ENCODE measurements at places on chromosomes 1 and 21.

DNA sequence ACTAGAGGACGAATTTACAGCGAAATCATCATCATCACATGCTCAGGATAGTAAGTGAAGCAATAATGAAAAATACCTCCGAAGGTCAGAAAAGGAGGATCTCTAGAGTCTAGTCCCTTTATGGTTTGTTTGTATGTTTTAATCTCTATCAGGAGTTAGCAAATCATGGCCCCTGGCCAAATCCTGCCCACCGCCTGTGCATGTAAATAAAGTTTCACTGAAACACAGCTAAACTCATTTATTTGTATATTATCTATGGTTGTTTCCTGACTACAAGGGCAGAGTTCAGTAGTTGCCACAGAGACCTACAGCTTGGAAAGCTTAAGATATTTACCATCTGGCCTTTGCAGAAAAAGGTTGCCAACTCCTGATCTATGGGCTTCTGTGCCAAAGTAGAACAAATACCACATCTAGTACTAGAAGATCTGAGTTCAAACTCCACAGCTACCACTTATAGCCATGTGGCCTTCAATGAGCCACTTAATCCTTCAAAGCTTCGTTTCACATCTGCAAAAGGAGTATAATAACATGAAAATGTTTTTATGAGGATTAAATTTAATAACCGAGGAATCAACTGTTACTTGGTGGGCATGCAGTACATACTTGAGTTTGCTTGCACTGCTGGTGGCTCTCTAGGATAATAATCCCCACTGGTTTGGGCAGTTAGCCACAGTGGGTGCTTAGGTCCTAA, 94.0 kb upstream of the KIF26B start:
- DNase-seq: no peak

DNA sequence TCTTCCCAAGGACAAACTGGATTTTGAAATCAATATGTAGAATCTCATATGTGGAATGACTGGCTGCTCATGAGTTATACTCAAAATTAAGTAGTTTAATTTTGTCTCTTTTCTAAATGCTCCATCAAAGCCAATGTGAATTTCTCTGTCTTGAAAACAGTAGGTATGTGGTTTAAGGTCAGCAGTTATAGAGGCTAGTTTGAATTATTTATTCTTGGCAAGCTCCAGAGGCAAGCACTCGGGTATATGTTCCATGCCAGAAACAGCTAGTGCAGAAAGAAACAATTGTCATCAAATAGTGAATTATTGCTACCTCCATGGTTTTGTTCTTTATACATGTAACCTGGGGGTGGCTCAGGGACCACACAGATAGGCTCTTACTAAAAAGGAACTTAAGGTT, 63.5 kb downstream of the LRIG2 start:
- no peak for DNase-seq

- no peak for DNase-seq
Observed at GRCh38 chr1:27598902-27599528, 4.9 kb downstream of the AHDC1 start.

DNA sequence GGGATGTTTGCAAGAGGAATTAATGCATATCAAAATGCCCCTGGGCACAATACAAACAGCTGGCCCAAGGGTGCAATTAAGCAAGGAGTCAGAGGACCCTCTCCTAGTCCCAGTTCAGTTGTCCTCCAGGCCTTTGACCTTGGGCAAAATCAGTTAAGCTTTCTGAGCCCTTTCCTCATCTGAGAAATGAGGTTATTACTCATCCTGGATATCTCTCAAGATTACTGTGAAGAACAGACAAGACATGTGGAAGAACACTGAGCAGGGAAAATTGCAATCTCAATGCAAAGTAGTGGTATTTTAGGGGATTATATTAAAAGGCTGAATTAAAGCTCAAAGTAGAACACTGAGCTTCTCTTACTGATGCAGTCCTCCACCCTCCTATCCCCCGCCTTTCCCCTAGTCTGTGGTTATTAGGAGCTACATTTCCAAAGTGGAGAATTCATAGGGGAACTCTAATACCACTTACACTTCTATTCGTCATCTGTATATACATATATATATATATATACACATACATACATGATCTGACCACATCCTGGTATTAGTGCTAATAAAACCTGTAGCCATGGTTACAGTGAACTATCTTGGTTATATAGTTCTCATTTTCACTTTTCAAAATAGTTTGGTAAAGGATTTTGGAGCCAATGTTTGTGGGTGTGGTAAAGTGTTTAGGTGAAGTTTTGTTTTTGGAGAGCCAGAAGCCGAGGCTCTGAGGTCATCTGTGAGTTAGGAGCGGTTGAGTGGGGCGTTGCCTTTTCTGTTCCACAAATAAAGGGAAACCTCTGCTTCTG, 18.1 kb downstream of the KIAA0040 start:
- no peak for DNase-seq

DNA sequence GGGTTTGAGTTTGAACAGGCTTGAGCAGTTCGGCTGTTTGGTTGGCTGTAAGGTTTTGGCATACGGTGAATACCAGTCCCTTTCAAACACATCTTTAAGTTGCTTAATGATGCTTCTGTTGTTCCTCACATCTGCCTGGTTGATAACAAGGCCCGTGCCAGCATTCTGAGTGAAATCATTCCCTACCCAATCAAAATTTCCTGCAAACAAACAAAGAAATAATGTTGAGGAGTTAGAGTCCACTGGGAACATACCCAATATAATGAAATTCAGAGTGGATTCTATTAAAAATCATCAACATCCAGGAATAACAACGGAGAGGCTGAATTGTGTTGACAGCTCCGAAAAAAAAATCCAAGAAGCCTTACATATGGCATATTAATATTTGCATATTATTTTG, 91.0 kb upstream of the MAP1LC3C start:
- no peak for DNase-seq

DNA sequence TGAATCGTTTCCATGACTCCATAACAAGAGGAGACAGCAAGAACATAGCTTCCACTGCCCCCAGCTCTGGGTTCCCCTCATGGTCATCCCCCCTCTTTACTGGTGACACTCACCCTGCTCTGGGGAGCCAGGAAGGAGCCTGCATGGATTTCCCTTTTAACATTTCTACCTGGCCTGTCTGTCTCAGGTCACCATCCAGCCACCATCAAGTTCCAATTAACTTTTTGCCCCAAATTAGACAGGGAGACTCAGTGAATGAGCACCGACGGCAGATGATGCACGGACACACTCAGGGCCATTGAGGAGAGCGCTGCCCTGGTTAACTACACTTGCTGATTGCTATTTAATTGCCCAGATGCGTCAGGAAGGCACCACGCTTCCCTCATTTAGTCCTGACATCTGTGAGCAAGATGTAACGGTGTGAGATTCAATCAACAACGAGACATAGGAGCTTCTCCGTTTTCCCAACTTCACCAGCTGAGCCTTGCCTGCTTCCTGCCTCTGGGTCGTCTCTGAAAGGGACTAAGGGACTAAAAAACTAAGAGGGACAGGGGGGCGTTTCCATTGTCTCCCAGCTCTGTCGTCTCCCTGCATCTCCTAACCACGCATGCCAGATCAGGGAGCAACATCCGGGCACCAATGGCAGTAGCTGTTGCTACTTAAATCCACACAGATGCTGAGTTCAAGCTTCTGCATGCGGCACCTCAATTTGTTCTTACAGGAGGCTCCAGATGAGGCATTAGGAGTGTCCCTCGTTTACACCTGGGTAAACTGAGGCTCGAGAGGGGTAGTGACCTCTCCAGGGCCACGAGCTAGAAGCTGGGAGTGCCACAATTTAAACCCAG, 426.7 kb downstream of the NPHP4 start:
- DNase-seq: no peak

GRCh38 chr21:44758141-44758561, 43.5 kb downstream of the UBE2G2 start:
- DNase-seq: no peak

DNA sequence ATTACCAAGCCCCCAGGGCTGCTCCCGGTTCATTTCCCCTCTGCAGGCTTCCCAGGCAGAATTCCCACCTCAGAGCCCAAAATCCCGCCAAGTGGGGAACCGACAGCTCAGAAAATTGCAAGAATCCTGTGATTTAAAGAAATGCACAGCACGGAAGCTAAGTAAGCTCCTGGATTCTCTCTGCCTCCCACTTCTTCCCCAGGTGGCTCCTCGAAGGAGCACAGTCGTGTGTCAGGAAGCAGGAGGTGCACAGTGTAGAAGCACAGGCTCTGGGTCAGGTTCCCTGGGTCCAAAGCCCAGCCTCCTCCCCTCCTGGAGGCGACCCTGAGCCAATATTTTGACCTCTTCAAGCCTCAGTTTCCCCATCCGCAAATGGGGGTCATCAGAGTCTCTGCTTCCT, 74.7 kb downstream of the FBXO2 start:
- DNase-seq: no peak

DNA sequence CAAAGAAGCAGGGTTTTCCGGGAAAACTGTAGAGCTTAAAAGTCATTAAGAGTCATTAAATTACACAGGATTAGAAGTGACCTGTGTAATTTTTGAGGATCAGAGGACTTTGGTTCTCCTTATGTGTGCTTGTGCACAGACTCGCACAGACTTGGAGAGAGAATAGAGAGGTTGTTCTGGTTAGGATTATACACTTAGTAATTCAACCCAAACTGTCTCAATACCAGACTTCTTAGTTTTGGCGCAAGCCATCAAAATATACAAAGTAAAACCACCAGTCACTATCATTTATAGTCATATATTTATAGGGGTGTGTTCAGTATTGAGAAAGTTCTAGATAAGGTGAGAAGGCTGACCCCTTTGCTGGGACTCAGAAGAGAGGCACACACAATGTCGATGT, 112.3 kb downstream of the HLX start:
- no peak for DNase-seq

DNA sequence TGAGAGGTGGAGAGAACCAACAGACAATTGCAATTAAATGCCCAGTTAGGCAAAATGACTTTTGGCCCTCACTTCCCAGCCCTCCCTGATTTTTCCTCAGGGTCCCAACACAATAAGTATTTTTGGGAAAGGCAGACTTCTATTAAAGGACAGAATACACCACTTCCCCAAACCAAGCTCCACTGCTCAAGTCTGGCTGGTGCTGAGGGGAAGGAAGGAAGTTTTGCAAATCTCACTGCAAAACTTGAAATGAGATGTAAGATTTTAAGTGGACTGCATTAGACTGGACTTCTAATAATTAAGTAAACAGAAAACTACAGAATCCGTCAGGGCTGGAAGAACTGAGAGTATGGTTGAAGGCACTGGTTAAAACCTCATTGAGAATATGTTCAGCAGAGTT, 32.2 kb upstream of the CD1D start:
- DNase-seq: no peak

DNA sequence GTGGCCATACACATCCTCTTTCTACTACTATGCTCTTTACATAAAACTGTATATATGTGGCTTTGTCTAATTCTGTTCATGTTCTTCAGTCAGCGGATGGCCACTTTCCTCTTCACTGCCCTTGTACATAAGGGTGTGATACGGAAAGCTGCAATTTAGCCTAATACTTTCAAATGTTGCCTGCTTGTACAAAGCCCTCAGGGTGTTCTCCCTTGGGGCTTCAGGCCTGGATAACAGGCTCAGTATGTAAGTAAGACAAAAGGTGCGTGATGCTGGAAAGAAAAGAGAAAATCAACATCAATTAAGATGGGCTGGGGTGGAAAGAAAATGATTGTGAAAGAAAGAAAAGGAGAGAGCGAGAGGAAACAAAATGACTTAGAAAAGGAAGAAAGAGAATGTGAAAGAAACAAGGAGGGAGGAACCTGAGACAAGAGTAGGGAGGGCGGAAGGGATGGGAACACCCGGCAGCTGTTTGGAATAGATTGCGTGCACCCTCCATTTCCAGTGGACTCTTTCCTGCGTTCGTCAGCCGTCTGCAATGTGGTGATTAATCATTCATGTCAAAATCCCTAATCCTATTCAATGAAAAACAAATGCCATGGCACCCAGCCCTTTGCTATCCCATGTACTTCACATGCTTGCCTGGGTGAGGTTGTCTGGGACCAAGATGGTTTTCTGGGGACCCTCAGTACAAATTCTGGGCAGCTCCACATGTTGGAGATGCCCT, 553.6 kb downstream of the NUF2 start:
- no peak for DNase-seq

DNA sequence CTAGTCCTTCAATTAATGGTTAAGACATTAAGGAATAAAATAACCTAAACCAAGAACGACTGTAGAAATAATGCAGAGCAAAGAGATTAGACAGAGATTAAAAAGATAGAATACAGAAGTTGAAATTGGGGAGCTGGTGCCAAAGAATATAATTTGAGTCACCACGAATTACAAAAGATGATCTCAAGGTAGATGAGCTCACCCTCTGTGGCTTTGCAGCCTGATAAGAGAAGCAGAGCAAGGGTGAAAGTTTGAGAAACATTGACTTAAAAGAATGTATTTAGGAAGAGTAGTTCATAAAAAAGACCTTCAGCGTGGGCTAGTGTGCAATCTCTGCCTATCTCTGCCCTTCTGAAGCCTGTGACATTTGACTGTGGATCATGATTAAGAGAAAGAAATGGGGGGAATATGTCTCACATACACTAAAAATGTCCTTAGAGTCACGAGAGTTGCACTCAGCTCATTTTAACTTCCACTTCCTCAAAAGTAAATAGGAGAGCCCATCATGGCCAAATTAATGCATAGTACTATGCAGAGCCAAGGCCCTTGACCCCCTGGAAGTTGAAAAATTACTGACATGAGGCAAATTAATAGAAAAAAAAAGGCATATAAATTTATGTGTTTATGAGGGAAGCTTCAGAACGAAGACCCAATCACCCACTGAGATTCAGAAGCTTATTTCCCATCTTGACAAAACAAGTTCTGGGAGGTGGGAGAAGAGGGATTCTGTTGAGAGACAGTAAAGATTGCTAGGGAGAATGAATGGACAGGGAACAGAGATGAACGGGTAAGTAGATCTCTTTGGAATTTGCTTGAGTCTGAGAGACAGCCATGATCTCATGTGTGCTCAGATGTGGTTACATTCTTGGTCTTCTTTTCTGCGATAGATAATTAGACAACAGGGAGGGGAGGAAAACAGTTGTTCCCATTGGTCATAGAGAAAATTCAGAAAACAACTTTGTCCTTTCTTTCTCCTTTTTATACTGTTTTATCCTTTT, 395.4 kb upstream of the LRRC7 start:
- DNase-seq: no peak

DNA sequence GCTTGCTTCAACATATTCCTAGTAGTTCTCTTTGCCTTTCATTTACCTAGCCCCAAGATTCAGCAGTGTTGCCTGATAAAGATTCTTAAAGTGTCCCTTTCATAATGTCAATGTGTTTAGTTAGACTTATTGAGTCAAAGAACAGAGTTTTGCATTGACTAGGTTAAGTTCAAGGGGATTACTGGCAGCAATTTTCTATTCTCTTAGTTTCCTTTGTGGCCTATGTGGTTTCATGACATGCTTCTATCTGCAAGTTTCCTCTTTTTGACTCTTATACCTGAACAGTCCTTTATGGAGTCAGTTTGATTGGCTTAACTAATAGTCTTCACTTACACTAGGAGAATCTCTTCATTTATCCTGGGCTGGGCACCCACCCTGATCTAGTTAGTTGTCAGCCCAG, 151.3 kb downstream of the ADGRL4 start:
- DNase-seq: no peak
